ENCODE measurements at places on chromosomes 3 and 15.
A peak's percentile ranks its signal among the peaks of the same experiment; 100 is the strongest.

DNA sequence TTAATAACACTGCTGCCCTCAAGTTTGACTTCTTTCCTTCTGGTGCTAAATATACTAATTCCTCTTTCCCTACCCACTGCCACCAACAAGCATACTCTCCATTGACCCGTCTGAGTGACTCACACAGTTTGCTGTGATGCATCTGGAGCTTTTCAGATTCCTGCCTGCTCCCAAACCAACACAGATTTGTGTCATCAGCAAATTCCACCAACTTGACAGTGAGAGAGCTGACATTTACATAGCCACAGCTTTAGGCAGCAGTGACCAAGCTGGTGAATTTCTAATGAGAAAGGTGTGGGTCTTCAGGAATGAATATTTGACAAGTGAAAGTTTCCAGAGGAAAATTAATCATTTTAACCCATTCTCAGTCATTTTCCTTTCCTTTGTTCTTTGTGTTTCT lies 96.5 kb upstream of the PRICKLE2 start:
- DNase-seq = no peak

GRCh38 chr15:51007131-51007666 lies 87.5 kb downstream of the TNFAIP8L3 start:
- DNase-seq = no peak

- DNase-seq = no peak
Measured at GRCh38 chr3:125552401-125552800, 32.4 kb upstream of the SNX4 start.

- DNase-seq = no peak
Measured at GRCh38 chr3:46298871-46299607, 54.9 kb upstream of the CCR2 start.

- no peak for DNase-seq
Measured at GRCh38 chr3:29454161-29454611, 173.3 kb downstream of the RBMS3 start.

- no peak for DNase-seq
Measured at GRCh38 chr15:63598473-63599400, 1.6 kb downstream of the FBXL22 start.

- no peak for DNase-seq
Measured at GRCh38 chr3:27289769-27290413, 79.3 kb downstream of the NEK10 start.

DNA sequence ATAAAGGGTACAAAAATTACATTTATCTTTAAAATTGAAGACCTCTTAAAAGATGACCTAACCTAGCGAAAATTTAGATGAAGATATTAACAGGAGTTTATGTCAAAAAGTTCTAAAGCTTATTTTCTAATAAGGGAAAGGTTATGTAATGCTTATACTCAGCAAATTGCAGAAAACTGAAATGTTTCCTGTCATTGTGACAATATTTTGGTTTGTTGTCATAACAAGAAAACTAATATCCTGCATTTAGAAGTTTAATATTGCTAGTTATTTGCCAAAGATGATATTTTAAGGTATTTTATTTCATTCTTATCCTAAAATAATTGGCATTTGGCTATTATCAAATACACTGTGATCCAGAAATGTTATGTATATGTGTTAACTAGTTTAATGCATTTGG lies 294.5 kb downstream of the C3orf38 start:
- no peak for DNase-seq

DNA sequence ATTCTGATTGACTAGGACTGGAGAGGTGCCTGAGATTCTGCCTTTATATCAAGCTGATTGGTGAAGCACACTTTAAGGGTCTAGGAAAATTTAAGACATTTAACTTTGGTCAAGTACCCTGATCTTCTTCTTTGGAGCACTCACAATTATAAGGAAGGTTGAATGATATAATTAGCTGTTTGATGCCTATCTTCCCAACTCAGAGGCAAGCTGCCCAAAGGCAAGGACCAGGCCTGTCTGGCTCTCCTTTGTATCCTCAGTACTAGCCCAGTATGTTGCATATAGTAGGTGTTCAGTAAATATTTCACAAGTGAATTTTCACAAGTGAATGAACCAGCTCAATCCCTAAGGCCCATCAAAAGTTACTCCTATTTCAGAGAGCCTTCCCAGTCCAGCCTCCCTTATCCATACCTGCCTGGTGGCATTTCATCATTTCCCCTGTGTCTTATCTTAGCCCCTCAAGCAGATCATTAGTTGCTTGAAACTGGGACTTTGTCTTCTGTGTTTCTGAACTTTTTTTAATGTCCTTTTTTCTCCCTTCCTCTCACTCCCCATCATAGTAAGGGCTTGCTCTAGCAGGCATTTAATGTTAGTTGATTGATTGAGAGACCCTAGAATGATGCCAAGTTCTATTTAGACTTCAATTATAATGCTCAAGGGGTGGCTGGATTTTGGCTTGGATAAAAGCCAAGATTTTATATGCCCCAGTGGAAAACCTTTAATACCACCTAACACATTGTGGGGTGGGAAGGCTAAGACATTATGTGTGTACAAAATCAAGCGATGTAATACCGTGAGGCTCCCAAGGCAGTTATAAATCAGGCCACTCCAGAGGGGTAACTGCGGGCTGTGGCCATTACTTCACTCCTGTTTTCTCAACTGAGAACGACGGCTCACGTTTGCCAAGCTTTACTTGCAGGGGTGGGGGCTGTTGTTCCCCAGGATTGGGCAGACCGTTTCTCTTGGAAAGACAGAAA lies 43.2 kb upstream of the BOC start:
- DNase-seq = no peak

GRCh38 chr15:78069052-78069414 lies 8.5 kb downstream of the TBC1D2B start:
- DNase-seq = peak; percentile 74

DNA sequence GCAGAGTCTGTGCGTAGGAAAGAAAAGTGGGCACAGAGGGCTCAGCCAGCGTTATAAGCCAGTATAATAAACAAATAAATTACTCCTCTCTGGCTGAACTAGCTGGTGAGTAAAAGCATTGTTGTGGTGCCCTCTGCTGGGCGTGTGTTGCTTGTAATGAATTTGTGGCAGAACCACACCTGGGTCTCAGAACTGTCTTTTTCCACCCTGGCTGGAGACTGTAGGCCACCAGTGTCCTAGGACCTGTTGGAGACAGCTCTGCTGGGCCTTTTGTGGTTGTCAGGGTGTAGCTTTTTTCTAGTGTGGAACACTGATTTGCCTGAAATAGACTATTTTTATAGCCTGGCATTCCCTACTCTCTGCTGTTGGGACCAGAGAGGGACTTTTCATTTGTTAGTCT lies 130.5 kb upstream of the EIF1B start:
- peak; percentile 21 for DNase-seq
